ENCODE measurements at places on chromosomes 2 and 18.
A peak's percentile ranks its signal among the peaks of the same experiment; 100 is the strongest.

DNA sequence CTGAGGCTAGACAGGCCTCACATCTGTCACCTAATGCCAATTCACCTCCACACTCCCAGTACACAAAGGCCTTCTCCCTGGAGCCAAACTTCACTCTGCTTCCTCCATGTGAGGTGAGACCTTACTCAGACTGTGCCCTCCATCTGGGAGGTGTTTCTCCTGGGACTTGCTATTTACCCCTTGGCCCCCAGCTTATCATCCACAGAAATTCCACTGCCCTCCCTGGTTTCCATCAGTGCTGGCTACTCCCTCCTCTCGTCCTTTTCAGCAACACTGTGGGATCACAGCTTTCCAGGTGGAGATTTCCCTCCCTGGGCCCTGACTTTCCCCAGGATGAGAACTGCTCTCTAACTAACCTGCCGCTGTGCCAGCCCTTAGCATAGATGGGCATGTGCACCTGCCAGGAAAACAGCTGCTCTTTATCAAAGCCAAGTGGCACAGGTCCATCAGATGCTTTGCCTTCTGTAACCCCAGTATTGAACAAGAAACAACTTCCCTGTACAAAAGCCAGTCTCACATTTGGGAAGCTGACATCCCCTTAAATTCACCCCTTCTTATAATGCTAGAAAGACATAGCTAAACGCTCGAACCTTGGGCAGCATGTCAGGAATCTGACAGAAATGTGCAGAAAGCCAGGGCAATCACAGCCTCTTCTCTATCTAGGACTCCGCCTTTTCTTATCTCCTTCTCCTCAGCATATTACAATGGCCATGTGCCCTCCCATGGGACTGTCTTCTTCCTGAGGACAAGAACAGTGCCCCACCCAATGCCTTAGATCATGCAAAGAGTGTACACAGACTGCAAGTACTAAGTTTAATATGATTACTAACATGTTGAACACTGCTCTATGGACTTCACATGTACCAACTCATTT is 535.5 kb upstream of the ID2 start:
- no peak for DNase-seq

GRCh38 chr18:5370332-5370731 is 74.8 kb upstream of the ZBTB14 start:
- no peak for DNase-seq

- peak; percentile 82 for DNase-seq
Observed at GRCh38 chr2:215793747-215794595, 219.4 kb downstream of the MREG start.

DNA sequence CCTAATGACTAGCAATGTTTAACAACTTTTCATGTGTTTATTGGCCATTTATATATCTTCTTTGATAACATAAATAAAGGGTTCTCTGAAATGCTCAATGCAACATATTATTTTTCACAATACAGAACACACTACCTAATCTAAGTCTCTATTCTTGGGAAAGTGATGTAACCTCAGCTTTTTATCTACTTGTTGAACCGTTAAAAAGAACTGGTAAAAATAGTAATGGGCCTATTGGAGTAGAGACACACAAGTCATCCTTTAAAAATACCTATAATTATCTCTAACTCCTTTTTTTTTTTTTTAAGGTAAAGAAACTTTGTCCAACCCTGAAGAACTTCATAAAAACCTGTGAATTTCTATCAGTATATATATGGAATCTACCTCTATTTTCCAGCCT is 1067.7 kb upstream of the CELF4 start:
- no peak for DNase-seq

DNA sequence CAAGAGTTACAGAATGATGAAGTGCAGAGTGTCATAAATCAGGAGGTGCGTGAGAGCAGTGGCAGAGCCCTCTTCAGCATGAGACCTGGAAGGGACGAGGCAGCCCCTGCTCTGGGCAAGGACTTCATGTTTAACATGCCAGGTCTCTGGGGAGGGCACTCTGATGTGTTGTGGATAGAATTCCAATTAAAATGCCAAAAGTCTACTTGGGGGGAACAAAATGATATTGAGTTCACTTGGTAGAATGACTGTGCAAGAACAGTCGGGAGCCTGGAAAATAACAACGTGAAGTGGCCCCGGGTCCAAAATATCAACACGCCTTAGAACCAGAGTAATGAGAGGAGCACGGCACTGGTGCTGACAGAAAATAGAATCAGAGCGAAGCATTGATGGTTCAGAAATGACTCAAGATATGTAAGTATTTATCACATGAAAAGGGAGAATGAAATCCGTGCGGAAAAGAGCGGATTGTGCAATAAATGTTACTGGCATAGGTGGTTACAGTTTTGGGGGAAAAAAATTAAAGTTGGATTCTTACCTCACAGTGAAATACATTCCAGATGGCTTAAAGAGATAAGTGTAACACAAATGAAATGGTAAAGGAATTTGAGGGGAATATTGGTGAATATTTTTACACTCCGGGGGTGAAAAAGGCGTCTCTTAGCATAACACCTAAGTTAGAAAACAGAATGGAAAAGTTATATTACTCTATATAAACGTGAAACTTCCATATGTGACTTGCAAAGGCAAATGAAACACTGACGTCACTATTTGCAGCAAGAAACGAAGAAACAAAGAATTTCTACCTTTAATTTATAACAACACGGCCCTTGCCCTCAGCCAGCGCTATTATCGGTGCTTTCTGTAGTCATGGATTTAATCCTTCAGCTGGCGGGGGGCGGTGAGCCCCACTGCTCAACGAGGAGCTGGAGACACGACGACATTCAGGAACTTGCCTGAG is 159.4 kb upstream of the TWIST2 start:
- no peak for DNase-seq

GRCh38 chr2:121690095-121690494 is 40.8 kb upstream of the CLASP1 start:
- DNase-seq = no peak

GRCh38 chr2:121171625-121172119 is 113.3 kb downstream of the TFCP2L1 start:
- no peak for DNase-seq

DNA sequence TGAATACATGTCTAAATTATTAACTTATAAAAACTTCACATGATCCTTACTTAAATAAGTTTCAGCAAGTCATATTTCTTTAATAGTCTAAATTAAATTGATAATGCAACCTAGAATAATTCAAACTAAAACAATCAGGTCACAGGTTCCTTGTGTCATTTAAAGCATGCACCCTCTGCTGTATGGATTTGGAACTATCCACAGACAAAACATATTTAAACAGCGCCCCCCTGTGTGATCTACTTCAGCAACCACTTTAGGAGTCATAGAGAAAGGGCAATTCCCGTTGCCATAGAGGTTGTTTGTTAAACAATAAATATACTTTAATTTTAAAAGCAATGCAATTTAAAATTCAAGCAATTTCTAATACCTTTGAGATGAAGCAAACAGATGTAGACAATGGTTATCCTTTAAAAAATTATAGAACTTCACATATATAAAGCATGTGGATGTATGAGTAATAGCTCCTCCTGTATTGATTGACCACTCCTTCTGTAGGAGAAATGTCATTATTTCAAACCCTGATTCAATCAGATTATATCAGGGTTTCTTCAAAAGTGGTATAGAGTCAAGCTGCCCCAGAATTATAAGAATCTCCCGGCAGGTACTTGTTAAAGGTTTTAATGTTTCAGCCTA is 21.2 kb downstream of the GRB14 start:
- DNase-seq = peak; percentile 48

- DNase-seq = no peak
Observed at GRCh38 chr18:41624460-41624859, 330.6 kb upstream of the PIK3C3 start.

GRCh38 chr2:44448860-44449527 is 87.2 kb downstream of the CAMKMT start:
- no peak for DNase-seq

- no peak for DNase-seq
Observed at GRCh38 chr18:9898792-9899549, 13.2 kb downstream of the TXNDC2 start.

DNA sequence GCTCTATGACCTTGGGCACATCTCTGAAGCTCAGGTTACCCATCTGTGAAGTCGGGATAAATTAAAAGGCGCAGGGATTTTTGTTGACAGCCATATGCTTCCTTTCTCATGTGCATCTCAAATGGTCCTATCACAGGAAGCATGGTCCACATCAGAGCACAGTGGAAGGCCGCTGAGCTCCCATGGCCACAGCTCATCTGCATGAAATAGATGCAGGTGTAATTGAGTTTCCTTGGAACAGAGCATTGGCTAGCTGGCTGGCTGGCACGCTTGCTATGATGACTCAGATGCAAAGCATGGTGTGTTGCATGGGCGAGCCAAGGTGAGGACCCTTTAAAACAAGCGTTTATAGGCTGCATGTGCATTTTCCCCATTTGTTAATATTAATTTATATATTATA is 79.3 kb downstream of the TXNL1 start:
- DNase-seq = no peak

- no peak for DNase-seq
Observed at GRCh38 chr2:88168386-88168785, 1.8 kb upstream of the THNSL2 start.

GRCh38 chr18:2683055-2683454 is 27.5 kb downstream of the SMCHD1 start:
- DNase-seq = no peak

DNA sequence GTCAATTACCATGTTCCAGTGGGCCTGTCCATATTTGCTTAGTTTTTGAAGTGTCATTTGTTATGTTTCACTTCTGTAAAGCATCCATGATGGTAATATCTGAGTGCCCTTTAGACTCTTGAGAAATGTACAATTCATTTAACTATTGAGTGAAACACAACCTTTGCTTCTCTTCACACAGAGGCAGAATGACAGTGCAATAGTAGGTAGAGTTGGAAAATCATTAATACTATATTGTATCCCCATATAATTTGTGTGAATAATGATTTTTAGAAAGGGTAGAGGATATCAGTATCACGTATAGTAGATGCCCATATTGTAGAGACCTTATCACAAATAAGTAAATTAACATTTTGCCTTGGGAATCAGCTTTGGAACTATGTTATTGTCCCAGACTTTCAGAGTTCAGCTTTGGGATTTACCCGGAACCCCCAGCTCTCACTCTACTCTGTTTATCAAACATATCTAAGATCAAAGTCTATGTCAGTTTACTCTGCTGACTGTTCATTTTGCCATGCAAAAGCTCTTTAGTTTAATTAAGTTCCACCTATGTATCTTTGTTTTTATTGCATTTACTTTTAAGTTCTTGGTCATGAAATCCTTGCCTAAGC is 172.7 kb upstream of the NOL4 start:
- no peak for DNase-seq

GRCh38 chr2:59339121-59339836 is 1098.2 kb upstream of the FANCL start:
- DNase-seq = no peak

DNA sequence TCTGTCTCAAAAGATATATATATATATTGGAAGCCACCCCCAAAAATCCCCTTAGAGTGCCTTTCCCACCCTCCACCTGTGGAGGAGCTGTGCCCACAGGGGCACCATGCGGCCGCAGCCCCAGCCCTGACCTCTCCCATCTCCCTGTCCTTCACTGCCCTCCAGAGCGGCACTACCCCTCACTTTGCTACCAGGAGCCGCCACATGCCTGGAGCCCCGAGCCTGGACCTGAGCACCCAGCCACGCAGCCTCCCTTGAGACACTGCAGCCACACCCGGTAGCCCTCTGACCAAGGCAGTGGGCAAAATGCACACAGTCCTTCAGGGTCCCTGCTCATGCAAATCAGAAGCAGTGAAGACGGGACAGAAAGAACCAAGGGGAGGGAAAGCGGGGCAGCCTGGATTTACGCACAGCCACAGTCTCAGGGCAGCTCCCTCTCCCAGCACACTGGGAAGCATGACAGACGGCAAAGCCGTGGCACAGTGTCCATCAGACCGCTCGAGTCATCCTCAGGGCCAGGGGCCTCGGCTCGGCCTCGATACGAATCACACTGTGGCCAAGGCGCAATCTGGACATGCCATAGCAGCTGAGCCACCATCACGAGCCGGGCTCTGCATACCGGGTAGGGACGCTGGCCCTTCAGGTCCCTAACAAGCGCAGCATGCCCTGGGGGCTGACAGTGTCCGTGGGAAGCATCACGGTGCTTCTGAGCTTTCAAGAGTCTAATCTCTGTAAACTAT is 10.1 kb downstream of the HDAC4 start:
- no peak for DNase-seq

DNA sequence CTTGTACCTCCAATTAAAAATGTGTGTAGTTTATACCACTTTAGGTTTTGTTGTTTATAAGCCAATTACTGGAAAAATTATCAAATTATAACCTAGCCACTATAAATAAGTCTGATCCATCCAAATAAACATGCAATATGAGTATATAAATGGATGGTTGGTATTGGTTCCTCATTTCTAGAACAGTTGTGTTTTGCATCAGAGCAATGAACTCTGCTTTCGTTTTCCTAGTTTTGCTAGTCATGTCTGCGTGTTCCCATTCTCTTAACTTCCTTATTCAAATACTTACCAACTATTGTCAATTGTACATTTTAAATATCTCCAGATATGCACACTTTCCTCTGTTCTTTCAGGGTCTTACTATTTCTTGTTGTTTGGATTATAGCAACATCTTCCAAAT is 641.7 kb downstream of the NR4A2 start:
- DNase-seq = peak; percentile 70

DNA sequence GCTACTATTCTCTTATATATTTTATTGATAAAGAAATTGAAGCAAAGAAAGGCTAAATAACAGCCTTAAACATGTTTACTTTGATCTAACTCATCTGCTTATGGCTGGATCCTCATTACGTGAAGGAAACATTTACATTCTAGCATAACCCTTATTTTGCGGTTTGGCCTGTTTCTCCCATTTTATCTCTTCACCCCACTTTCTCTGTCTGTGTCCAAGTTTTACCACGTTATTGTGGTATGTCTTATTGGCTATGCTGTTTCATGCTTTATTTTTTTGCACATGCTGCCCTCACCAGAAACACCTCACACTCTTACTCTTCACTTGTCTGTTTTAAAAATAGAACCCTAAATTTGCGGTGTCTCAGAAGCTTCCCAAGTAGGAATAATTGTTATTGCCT is 78.5 kb downstream of the RPIA start:
- no peak for DNase-seq

GRCh38 chr2:216714376-216714775 is 19.0 kb upstream of the IGFBP5 start:
- DNase-seq = no peak

- DNase-seq = no peak
Observed at GRCh38 chr2:223460774-223461211, 141.4 kb downstream of the SCG2 start.

DNA sequence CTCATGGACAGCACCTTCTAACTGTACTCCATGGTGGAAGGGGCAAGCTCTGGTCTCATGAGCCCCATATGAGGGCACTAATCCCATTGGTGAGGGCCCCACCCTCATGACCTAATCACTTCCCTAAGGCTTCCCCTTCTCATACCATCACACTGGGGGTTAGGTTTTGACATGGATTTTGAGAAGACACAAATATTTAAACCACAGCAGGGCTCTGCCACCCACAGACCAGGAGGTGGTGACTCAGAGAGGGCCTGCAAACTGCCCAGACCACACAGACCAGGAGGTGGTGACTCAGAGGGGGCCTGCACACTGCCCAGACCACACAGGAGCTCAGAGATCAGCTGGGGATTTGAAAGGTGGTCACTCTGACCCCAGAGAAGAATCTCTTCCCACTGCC is 222.0 kb downstream of the KLHL29 start:
- no peak for DNase-seq

- DNase-seq = peak; percentile 53
Observed at GRCh38 chr2:164538240-164538866, 82.9 kb downstream of the GRB14 start.
